ENCODE measurements at places on chromosomes 3 and 15.

GRCh38 chr3:48276911-48277641, 36.2 kb downstream of the ZNF589 start:
- no peak for DNase-seq

DNA sequence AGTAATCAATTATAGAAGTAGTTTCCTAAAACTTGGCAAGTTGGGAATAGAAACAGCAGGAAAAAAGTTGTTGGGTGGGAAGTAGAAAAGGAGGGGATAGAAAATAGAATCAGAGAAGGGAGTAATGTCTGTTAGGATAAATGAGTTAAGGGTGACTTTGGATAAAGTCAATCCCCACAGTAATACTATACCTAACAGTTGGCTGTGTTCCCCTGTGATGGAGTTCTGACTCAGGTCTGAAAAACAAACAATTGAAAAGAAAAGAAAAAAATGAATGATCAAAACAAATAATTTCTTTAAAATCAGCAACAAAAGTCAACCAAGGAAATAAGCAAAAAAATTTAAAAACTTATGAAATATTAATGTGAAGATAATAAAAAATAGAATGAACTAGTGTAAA, 50.3 kb downstream of the EMC4 start:
- DNase-seq: no peak

GRCh38 chr3:171334465-171334811, 125.8 kb downstream of the TNIK start:
- no peak for DNase-seq

- DNase-seq: no peak
These were observed 78.3 kb upstream of the LMCD1 start for GRCh38 chr3:8423307-8423706.

DNA sequence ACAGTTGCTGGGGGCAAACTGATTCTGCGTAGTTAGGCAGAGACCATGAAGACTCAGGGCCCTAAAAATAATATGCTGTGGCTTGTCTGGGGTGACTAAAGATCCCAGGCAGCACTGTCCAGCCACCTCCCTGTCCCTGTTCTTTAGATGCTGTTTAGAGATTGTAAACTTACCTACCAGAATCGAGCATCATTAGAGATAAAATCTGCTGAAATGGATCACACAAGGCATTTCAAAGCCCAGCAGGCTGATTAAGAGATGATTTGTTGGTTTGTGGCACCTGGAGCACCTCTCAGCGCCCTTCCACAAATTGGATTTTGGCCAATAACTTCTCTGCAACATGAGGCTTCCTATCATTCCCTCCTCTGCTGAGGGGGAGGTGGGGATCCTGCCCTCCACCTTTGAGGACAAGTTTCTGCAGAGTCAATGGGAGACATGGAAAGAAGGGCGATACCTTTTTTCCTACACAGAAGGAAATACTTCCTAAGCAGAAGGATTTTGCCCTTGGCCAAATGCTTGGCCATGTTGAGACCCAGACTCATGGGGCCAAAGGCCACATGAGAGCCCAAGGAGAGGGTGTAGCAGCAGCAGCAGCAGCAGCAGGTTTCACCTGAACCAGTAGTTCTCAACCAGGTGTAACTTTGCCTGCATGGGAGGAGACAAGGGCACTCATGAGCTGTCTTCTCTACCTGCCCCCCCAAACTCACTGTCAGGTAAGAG, 37.5 kb downstream of the SEMA5B start:
- no peak for DNase-seq

DNA sequence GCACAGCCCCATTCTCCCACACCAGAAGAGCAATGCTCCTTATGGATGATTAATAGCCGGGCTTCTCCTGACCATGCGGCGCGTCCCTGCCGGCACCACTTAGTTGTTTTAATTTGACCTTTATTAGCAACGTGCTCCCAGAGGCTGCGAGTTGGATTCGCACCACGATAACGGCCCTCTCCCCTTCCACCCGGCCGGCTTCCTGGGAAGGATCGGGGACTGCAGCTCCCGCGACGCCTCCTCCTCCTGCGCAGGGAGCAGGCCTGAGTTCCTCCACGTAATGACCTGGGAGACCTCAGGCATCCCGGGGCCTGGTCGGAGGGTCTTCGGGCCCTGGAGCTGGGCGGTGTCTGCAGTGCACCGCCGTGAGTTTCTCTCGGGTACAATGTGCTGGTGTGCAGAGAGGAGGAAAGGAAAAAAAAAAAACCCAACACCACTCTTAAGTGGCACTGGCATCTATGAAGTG, 243.3 kb upstream of the TOPAZ1 start:
- no peak for DNase-seq

DNA sequence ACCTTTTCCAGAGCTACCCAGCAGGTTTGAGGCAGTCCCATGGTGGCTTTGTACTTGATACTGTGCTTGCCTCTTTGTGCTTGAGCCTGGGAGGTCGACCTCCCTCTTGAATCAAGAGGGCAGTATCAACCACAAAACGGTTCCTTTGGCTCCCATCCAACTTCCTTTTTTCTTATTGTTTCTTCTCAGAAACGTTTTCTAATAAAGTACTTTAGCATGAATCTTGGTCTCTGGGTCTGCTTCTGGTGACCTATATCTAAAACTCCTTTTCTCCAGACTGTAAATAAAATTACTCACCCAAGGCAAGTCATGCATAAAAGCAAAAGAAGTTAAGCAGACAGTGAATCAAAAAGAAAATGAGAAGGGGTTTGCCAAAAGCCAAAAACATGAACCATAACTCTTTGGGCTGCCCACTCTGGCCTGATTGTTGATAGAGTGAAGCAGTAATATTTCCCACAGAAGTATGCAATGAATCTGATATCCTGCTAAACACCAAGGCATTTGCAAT, 112.2 kb upstream of the SLC4A7 start:
- DNase-seq: no peak

DNA sequence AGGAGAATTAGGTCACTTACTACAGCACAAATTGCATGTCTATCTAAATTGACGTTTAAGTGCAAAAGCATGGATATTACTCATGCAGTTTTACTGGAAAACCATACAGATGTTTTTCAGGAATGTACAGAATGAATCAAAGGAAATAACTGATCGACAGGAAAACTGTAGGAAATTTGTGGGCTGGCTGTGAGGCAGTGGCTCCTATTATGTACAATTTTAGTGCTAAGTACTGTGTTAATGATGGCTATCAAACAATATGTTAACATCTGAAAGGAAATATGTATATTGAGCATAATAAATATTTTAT, 6.9 kb downstream of the NUDT16 start:
- no peak for DNase-seq

- no peak for DNase-seq
These were observed 25.7 kb downstream of the GJD2 start for GRCh38 chr15:34729056-34729455.

DNA sequence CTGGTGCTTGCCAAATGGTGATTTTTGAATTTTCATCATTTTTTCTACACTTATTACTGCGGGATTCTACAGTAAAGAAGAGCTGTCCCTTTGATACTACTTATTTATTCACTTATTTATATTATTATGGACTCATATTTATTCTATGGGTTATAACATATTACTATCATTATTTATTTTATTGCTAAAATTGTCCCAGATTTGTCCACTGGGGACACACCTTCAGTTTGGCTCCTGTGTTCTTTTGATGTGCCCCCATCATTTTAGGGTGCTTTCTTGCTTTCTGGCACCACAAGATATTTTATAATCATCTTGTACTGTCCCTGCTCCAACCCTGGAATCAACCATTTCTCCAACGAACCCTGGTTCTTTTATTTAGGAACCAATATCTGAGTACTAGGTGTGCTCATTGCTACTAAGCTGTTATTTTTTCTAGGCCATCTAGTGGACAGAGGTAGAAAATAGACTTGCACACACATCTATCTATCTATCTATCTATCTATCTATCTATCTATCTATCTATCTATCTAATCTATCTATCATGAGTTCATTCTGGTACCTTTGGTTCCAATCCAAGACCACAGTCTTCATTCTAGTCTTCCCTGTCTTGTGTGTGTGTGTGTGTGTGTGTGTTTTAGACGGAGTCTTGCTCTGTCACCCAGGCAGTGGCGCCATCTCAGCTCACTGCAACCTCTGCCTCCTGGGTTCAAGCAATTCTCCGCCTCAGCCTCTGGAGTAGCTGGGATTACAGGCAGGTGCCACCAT, 16.0 kb downstream of the SLC22A14 start:
- DNase-seq: no peak

DNA sequence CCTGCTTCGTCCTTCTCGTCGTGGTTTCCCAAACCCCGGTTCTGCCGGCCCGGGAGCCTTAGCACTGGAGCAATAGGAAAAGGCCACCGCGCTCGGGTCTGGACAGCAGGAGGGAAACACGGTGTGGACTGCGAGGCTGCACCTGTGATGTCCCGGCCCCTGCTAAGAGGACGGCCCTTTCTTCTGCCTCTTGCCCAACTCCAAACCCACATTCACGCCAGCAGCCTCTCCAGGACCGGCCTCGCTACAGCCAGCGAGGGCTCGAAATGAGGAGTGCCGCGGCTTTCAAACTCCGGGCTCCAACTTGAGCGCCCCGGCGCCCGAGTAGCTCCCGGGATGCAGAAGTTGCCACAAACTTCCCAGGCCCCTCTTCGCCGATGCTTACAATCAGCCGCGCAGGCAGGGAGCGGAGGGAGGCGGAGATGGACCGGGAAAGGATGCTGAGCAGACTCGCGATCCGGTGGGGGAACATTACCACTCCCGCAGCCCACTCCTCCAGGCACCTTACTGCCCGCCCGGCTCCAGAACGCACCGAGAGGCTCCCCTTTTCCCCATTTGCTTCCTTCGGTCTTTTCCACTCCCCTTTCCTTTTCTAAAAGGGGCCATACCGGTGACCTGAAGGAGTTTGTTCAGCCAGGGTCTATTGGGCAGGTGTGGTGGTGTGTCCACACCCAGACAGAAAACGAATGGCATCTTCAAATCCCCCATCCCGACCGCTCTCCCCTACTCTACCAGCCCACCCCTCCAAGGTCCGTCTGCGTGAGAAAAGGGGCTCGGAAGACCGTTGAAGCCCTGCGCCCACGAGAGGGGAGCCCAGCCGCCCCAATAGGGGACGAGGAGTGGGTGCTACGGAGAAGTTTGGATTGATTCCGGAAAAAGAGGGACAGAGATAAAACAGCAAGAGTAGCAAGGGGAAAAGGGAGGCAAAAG, 18.8 kb upstream of the SATB1 start:
- DNase-seq: peak; percentile 34

- DNase-seq: no peak
These were observed 117.1 kb upstream of the LIPC start for GRCh38 chr15:58314593-58315216.

DNA sequence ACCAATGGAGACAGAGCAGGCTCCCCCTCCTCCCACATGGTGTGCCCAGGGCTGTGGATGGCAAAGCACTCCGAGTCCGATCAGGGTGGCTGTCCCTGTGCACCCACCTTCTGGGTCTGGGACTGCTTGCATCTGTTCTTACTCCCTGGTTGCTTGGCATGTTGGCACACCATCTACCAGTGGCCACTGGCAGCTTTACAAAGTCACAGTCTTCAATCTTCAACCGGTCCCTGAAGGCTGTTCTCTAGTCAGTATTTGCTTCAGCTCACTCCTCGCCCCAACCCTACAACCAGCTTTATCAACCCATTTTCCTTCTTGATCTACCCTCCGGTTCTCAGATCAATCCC, 14.8 kb downstream of the HOMER2 start:
- DNase-seq: no peak

DNA sequence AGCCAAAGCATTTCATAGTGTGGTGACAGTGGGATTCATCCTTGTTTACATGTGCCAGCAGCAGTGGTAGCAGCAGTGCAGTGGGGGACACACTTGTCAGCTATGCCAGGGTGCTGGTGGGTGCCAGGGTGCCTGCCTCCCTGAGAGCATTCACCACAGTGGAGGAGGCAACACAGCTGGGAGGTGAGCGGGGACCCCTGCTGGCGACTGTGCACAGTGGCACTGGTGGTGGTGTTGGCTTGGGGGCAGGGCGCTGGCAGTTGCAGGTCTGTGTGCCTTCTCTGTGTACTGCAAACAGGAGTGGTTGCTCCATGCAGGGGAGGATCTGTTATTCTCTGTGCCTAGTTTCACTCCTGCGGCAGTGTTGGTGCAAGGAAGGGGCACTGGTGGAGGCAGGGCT, 41.2 kb downstream of the CEP63 start:
- DNase-seq: no peak

DNA sequence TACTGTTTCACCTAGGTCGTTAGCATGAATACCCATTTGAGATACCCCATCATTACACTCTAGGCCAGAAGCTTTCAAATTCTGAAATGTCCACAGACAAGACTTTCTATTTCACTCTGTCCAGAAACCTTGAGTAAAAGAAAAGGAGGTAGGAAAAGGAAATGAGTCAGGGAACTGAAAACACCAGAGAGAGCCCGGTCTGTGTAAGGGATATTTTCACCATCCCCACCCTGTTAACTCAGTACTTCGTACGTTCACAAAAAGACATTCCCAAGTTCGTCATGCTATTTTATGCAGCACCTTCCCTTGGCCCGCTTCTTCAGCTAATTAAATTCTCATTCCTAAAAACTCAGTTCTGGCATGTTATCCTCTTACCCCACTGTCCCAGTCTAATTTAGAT, 89.4 kb upstream of the SOX2 start:
- no peak for DNase-seq

- peak; percentile 51 for DNase-seq
These were observed 10.6 kb upstream of the LEO1 start for GRCh38 chr15:51982013-51982769.

GRCh38 chr3:16888785-16889607, 4.2 kb downstream of the PLCL2 start:
- peak; percentile 49 for DNase-seq

- no peak for DNase-seq
These were observed 37.2 kb upstream of the ANPEP start for GRCh38 chr15:89851673-89852341.

- no peak for DNase-seq
These were observed 165.0 kb downstream of the SUCNR1 start for GRCh38 chr3:152038490-152038889.

DNA sequence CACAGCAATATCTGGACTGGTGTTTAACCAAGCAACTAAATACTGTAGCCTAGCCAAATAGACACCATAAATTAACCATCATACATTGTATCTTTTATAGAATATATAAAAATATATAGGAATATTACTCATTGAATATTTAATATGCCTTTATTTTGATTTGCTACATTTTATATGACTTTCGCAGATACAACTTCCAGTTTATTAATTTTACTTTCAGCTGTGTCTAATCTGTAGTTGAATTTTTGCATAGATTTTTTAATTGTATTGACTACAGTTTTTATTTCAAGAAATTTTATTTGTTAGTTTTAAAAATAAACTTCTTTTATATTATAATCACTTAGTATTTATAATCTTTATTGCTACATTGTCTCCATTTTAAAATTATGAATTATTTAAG, 299.7 kb downstream of the LSAMP start:
- no peak for DNase-seq
